ENCODE measurements at places on chromosomes 3 and 15.

DNA sequence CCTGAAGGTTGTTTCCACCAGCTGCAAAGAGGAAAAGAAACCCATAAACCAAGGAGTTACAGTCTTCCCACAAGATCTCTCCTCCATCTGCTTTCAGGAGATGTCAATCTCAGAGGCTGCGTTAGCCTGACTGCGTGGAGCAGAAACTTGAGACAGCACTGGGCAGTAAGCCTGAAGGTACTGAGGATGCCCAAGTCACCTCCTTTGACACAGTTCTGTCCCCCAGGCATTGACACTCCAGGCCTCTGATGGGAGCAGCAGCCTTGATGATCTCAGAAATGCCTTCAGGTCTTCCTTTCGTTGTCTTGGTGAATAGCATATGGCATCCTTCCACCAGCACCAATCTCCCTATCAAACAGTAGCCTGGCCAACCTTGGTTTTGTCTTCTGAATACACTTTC lies 89.3 kb downstream of the OXNAD1 start:
- DNase-seq, result no peak

GRCh38 chr3:73210759-73211158 lies 149.3 kb downstream of the EBLN2 start:
- no peak for DNase-seq

- DNase-seq, result no peak
Observed at GRCh38 chr15:93300796-93301195, 211.8 kb upstream of the RGMA start.

- DNase-seq, result no peak
Observed at GRCh38 chr3:190314741-190315140, 7.5 kb downstream of the CLDN1 start.

- no peak for DNase-seq
Observed at GRCh38 chr15:95086531-95087252, 855.3 kb downstream of the MCTP2 start.

GRCh38 chr3:123072152-123072551 lies 5.3 kb downstream of the PDIA5 start:
- DNase-seq, result no peak

DNA sequence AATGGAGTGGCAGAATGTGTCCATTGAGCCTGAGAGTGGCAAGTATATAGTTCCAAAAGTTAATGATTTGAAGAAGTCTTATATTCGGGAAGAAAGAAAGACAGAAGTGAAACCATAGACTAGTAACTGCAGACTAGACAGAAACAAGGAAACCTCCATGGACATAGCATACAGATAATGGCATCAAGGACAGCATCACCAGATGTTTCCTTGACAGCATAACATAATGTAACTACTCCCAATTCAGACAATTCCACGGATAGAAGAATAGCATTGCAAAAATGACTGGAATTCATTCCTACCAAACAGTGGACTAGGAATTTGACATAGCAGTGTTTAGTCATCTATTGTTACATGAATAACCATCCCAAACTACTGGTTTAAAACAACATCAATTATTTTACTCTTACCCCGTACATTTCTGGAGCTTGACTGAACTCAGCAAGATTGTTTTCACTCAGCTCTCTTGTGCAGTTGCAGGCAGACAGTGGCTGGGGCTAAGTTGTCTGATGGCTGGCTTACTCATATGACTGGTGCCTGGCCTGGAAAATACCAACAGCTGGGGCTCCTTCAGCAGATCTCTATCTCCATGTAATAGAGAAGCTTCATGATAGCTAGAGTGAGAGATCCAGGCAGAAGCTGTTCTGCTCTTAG lies 109.7 kb upstream of the GADL1 start:
- no peak for DNase-seq

- no peak for DNase-seq
Observed at GRCh38 chr15:29698030-29698701, 124.1 kb downstream of the TJP1 start.

- DNase-seq, result no peak
Observed at GRCh38 chr15:41999290-42000285, 21.3 kb downstream of the PLA2G4E start.

GRCh38 chr15:92839696-92840095 lies 60.4 kb upstream of the CHD2 start:
- no peak for DNase-seq

DNA sequence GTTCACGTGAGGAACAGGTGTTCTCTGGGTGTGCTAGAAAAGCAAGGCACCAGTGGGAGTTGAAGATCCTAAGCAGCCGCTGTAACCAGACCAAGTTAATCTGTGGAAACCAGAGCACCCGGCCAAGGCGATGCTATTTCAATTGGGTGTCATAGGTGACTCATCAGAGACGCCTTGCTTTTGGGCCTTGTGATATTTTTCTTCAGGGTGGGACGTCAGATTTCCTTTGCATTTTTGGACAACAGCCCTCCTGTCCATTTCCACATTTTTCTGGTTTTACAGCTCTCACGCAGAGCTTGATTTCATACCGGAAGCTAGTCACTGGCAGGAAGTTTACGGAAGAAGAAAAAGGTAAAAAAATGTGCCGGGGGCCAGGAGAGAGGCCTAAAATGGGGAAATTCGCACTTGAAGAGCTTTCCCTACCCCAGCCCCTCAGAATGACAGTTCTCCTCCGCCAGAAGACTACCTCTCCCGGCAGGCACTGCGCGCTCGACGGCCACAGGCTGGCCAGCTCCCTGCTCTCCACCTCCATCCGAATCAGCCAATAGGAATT lies 471 bp upstream of the KBTBD8 start:
- no peak for DNase-seq

GRCh38 chr15:27672537-27672936 lies 426.6 kb downstream of the OCA2 start:
- DNase-seq, result no peak

GRCh38 chr15:101091080-101092017 lies 160.5 kb downstream of the CHSY1 start:
- DNase-seq, result no peak

GRCh38 chr3:157360044-157360443 lies 76.6 kb upstream of the PTX3 start:
- no peak for DNase-seq

GRCh38 chr15:41811432-41812195 lies 16.3 kb upstream of the JMJD7 start:
- peak; percentile 63 for DNase-seq

DNA sequence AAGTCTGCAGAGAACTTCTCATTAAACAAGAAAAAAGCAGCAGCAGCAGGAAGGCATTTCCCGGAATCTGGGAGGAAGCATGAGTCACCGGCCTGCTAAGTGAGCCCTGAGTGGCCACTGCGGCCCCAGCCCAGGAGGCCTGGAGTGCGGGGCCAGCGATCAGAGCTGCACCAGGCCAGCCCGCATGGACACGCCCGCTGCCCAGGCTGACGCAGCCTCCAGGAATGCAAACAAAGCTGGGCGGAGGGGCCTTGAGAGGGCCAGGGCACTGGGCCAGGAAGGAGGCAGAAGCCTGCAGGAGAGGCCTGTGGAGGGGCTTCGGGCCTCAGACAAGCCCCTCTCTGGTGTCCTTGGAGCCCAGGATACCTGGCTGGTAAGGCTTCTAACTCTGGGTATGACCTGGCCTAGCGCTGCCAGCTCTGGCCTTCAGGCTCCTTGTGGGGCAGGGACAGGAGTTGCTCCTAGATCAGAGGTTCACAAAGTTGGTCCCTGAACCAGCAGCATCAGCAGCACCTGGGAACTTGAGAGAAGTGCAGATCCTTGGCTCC lies 101.2 kb downstream of the SMAD6 start:
- no peak for DNase-seq

- DNase-seq, result no peak
Observed at GRCh38 chr3:133159498-133160475, 121.6 kb downstream of the TMEM108 start.

DNA sequence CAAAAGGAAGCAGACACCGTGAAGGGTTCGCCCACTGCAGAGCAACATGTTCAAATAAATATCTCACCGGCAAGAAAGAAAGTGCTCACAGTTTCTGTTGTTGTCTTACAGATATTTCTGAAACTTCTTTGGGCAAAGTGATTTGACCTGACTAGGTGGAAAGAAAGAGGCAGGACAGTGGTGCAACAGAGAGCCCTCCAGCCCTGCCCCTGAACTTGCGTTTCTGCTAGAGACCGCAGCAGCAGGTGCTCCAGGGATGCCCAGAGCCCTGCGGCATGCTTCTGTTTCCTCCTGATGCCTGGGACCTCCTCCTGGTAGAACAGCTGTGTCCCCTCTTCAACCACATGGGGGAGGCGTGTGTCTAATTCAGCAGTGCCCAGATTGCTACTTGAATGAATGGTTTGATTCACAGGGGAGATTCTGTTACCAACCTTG lies 123.4 kb downstream of the ATP10A start:
- DNase-seq, result no peak

DNA sequence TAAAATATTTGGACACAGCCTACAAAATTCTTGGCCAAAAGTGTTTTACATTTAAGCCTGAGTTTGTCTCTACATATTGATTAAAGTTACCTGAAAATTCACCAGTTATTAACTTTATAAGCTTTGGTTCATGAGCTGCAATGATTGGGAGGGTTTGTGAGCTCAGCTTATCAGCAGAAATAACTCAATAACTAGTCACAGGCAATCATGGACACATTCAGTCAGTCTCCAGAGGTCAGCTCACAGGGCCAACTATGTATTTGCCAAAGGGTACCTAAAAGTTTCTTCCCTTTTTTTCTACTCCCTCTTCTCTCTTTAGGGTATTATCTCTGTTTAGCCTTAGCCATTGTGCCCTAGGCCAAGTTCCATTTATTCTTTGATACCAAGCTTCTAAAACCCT lies 145.9 kb downstream of the ZPLD1 start:
- DNase-seq, result no peak
